ENCODE measurements at places on chromosomes 5 and 9.

DNA sequence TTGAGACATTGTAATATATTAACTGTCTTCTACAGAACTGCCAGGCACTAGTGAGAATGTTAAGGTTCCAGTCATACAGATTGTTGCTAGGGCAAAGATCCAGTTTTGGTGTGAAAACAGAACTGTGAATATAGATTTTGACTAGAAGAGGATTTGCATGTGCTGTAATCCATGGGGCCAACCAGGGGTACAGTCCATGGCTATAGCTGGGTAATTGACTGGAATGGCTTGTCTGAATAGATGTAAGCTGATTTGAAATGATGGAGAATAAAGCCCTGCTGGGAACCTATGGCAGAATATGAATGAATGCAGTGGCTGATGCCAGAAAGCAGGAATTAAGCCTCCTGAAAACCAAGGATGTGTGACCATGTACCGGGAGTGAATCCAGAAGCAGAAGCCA is 748.5 kb upstream of the CDH10 start:
- no peak for DNase-seq

- DNase-seq = no peak
These were observed 75.9 kb downstream of the NFIB start for GRCh38 chr9:14238079-14238478.

GRCh38 chr5:66860199-66860975 is 264.2 kb downstream of the MAST4 start:
- DNase-seq = no peak

DNA sequence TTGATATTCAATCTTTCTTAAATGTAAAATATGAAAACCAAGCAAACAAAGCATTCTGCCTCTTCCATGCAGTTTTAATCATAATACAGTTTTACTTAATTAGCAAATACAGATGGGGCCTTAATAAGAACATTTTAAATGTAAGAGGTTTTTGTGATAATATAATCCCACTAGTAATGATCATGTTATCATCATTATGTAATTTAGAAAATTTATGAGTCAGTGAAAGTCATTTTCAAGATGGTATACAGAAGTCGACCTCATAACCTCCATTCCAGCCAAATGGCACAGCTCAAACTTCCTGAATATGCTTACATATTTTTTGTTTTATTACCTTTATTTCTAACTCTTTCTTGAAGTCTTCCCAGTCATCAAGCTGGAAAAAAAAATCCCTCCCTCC is 102.2 kb upstream of the GNA14 start:
- no peak for DNase-seq

- peak; percentile 55 for DNase-seq
These were observed 121.2 kb downstream of the CEMIP2 start for GRCh38 chr9:71647094-71647591.

- no peak for DNase-seq
These were observed 187.5 kb downstream of the SNCAIP start for GRCh38 chr5:122499585-122499984.

- DNase-seq = no peak
These were observed 12.3 kb downstream of the ZSWIM6 start for GRCh38 chr5:61344187-61344944.

DNA sequence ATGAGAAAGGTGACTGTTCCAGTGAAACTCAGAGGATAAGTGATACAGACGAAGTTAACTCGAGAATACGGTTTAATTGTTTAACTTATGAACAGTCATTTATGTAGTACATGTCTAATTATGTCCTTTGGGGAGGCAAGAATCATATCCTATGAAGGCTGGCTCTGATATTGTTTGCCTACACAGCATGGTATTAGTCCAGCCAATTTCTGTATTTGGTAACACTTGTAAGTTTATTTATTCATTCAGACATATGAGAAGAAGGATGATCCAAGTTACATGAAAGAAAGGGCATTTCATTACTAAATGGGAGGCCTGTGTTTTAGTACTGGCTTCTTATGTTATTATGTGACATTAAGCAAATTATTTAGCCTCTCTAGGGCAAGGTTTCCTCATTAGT is 199.7 kb downstream of the NNT start:
- DNase-seq = no peak

- DNase-seq = no peak
These were observed 5.4 kb upstream of the NKX2-5 start for GRCh38 chr5:173240091-173241050.

- DNase-seq = no peak
These were observed 86.5 kb upstream of the SLC1A3 start for GRCh38 chr5:36519881-36520280.

- no peak for DNase-seq
These were observed 27.0 kb downstream of the TTLL11 start for GRCh38 chr9:122065923-122066629.

GRCh38 chr9:79568337-79569101 is 3.2 kb upstream of the TLE4 start:
- DNase-seq = no peak

DNA sequence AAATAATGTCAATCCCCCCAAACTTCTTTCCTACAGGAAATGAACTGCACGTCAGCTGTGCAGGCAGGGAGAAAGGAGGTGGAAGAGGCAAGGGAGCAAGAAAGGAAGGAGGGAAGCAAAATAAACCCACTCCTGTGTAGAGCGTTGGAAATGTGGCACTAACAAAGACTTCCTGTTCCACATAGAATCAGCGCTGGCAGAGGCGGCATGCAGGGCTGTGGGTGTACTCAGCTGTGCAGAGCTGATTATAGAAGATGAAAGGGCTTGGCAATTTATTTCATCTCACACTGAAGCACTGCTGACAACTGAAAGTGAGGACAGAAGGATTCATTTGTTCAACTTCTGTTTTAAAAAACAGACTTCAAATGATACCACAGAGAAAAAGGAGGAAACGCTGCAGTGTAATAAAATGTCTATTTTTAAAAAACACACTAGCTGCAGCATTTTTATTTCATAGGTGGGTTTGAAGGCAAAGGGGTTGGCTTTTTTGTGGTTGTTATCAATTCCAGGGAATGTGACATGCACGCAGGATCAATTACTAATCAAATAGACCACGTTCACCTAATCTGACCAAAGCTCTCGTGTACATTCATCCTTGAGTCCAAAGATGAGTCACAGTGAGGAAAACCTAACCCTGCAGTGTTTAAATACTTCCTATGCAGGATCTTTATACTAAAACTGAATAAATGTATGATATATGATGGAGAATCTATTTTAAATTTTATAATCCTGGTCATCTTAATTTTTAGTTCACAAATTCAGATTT is 583.5 kb downstream of the ZNF608 start:
- peak; percentile 85 for DNase-seq

DNA sequence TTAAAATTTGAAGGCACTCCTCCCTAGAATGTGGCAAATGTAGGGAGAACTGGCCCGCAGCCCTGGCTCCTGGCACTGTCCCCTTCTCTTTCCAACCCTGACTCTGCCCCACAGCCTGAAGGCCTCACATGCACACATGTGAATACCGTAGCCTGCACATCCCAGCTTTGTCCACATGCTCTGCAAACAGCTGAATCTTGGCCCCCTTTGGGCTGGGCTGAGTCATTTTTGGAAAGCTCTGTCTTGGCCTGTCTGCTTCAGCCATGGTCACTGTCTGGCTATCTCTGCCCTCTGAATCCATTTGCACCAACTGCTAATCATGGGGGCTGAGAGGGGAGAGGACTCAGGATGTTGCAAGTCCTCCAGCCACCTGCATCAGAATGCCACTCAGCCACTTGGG is 22.1 kb upstream of the GALNT10 start:
- no peak for DNase-seq

- DNase-seq = no peak
These were observed 41.3 kb upstream of the PHYKPL start for GRCh38 chr5:178273665-178274541.

DNA sequence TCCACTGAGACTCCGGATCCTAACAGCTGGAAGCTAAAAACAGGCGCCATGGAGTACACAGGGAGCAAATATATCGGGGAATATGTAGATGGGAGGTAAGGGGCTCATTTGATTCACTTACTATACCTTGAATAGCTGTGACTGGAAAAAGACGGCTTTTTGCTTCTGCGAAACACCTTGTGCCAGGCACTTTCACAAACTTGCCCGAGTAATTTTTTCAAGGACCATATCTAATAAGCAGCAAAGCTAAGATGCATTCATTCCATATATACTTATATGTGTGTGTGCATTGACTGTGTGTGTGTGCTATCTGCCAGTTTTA is 178 bp downstream of the MORN5 start:
- no peak for DNase-seq
